CD14-positive monocyte (primary cell): ENCODE measurements at places on chromosomes 7 and 10.

DNA sequence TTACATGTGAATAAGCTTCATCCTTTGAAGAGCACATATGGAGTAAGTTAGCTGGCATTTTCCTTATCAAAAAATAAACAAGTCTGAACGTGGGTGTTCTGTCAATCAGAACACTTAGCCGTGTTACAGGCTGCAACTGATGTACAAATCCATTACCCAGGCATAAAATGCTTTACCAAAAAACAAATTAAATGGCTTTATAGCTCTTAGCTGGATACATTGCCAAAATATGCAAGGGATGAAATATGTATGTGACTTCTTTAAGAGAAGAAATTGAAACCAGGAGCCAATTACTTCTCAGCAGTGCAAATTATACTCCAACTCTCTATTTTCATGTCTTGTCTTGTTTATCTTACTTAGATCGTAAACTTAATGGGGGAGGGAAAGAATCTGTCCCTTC is 214.8 kb downstream of the DGKB start:
- DNase-seq, result no peak

GRCh38 chr10:95476469-95477174 is 84.5 kb downstream of the SORBS1 start:
- DNase-seq, result no peak

GRCh38 chr10:14781763-14782162 is 7.1 kb upstream of the FAM107B start:
- DNase-seq, result no peak

DNA sequence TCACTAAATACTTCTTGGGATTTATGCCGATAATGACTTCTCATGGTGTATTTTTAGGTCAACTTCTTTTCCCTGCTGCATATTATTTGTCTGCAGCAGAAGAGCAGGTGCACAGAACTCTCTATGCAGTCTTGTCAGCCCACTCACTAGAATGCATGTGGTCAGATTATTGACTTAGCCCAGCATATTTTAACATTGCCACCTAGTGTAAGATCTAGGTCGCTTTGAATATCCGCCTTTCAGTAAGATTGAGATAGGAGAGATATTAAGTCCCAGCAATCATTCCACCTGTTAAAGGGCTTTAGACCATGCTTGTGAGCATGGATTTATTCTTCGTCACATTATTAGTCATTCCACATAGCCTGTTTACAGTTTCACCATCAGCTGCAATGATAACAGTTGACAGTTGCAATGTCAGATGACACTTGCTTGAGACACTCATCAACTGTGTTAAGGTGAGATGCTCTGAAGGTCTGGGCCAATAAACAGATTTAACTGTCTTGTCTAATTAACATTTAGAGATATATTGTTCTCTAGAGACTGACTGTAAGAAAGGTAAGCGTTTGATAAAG is 491.7 kb downstream of the ARL4A start:
- no peak for DNase-seq

- no peak for DNase-seq
Observed at GRCh38 chr10:42428534-42428933, 209.8 kb downstream of the ZNF33B start.
